ENCODE measurements at places on chromosomes 3 and 15. TPM values are rescaled to one million over a fixed set of nuclear protein-coding genes. Genes with fewer than 3 reads are reported as not detected.

GRCh38 chr15:64731012-64731804 lies 44.2 kb downstream of the RBPMS2 start:
- H3K4me3 ChIP-seq: no peak overlapping the region
- no peaks in the 10 kb centered on the region for H3K4me1 ChIP-seq
- H3K27me3 ChIP-seq: no peaks in the 10 kb centered on the region
- peak; percentile 93 for DNase-seq
- peak overlapping the region; percentile 45 for H3K27ac ChIP-seq

DNA sequence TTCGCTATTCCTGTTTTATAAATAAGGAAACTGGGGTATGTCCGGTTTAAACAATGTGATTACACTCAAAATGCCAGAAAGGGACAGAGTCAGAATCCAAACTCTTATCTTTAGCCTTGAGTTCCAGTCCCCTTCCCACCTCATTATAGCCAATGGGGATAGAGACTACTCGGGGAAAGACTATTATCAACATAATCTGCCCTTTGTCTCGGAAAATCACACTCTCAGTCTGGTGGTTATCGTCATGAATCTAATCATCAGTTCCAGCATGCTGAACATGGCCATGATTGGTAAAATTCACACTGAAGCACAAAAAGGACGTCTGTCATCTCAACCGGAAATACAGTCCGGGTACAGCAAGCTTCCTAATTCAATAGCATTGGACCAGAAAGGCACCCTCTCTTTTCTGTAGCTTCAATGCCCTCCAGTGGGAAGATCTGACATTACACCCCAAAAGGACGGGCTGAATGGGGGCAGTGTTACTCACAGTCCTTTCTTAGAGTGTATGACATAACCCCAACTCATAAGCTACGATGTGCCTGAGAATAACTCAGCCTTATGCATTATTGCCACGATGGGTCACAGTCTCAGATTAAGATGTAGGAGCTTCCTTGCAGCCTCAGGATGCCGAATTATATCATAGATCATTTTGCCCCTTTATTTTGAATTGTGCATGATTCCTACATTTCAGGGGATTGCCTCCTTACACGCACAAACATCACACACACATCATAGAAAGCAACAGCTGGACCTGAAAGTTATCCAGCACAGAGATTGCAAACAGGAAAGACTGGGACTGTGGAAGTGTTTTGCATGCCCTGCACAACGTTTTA lies 390.4 kb upstream of the LMCD1 start:
- no peak overlapping the region for H3K27ac ChIP-seq
- no peaks in the 10 kb centered on the region for H3K27me3 ChIP-seq
- no peak overlapping the region for H3K4me3 ChIP-seq
- DNase-seq: no peak
- H3K4me1 ChIP-seq: peaks cover 3% of the 10 kb centered on the region

- H3K27ac ChIP-seq: peak overlapping the region; percentile 11
- no peaks in the 10 kb centered on the region for H3K36me3 ChIP-seq
- H3K4me3 ChIP-seq: no peak overlapping the region
- no peaks in the 10 kb centered on the region for H3K27me3 ChIP-seq
- no peak for DNase-seq
- peaks cover 53% of the 10 kb centered on the region for H3K4me1 ChIP-seq
Observed at GRCh38 chr3:171375666-171376595, 84.3 kb downstream of the TNIK start.

GRCh38 chr3:135532021-135532420 lies 433.5 kb upstream of the PPP2R3A start:
- H3K4me1 ChIP-seq: no peaks in the 10 kb centered on the region
- no peaks in the 10 kb centered on the region for H3K36me3 ChIP-seq
- no peak overlapping the region for H3K4me3 ChIP-seq
- DNase-seq: no peak
- no peak overlapping the region for H3K27ac ChIP-seq

DNA sequence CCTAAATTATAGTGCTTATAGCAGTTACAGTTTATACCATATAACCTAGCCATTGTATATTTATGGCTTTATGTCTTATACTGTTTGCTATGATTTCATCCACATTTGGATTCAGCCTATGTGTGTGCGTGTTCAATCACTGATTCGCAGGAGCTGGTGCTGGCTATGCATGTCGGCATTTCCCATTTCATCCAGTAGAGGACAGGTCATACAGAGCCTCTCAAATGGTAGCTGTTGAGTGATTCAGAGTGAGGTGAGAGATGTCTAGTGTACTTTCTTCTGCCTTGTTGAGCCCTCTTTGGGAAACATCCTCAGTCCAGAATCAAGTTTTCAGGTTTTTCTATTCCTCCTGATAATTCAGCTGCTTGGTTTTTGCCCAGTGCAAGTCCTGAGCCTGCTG lies 76.1 kb downstream of the FRMD4B start:
- peaks cover 10% of the 10 kb centered on the region for H3K4me1 ChIP-seq
- no peaks in the 10 kb centered on the region for H3K36me3 ChIP-seq
- DNase-seq: no peak
- no peak overlapping the region for H3K4me3 ChIP-seq
- no peaks in the 10 kb centered on the region for H3K27me3 ChIP-seq

GRCh38 chr15:75666823-75667501 lies 19.2 kb downstream of the SNX33 start:
- no peak overlapping the region for H3K4me3 ChIP-seq
- peaks cover 28% of the 10 kb centered on the region for H3K4me1 ChIP-seq
- no peak for DNase-seq
- H3K36me3 ChIP-seq: no peaks in the 10 kb centered on the region

GRCh38 chr3:58072052-58072762 lies 64.0 kb downstream of the FLNB start:
- H3K4me3 ChIP-seq: no peak overlapping the region

- DNase-seq: no peak
- no peak overlapping the region for H3K27ac ChIP-seq
- H3K36me3 ChIP-seq: no peaks in the 10 kb centered on the region
- no peaks in the 10 kb centered on the region for H3K4me1 ChIP-seq
- no peaks in the 10 kb centered on the region for H3K27me3 ChIP-seq
Observed at GRCh38 chr3:180575571-180575970, 26.4 kb upstream of the TTC14 start.

DNA sequence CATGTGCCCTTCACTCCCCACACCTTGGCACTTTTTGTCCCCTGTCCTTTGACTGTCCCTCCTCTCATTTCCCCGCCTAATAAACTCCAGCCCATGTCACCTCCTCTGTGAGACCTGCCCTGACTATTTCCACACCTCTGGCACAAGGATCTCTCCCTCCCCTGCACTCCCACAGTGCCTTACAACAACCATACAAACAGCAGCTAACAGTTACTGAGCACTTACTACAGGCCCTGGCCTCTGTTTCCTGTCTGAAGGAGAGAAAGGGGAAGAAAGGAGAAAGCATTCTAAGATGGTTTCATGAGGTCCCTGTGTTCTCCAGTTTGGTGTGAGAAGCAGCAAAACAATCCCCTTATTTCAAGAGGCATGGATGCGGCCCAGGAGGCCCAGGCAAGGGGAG lies 20.0 kb upstream of the TRH start:
- H3K36me3 ChIP-seq: no peaks in the 10 kb centered on the region
- H3K27ac ChIP-seq: no peak overlapping the region
- H3K27me3 ChIP-seq: no peaks in the 10 kb centered on the region
- no peaks in the 10 kb centered on the region for H3K4me1 ChIP-seq

DNA sequence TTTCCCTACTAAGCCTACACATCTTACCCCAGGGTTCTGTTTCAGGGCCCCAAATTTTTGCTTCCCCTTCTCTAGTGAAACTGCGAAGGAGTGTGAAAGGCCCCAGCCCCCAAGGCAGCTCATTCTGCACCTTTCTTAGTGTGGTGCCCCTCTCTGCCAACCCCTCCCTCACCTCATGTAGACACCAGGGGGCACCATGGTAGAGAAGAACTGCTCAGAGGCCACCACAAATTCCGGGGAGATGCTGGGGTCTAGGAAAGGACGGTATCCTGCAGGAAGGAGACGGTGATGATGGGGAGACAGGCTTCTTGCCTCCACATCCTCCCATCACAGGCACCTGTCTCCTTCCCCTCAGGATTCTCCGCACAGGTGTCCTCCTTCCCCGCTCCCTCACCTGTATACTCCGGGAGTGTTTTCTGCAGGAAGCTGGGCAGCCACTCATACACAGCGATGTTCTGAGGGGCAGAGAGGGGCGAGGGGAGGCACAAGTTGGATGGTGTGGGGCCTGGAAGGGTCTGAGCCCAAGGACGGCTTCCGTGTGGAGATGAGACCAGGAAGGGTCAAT lies 3.6 kb downstream of the DUOX2 start:
- H3K36me3 ChIP-seq: no peaks in the 10 kb centered on the region
- no peak overlapping the region for H3K27ac ChIP-seq
- H3K4me1 ChIP-seq: no peaks in the 10 kb centered on the region
- H3K4me3 ChIP-seq: no peak overlapping the region
- DNase-seq: no peak

DNA sequence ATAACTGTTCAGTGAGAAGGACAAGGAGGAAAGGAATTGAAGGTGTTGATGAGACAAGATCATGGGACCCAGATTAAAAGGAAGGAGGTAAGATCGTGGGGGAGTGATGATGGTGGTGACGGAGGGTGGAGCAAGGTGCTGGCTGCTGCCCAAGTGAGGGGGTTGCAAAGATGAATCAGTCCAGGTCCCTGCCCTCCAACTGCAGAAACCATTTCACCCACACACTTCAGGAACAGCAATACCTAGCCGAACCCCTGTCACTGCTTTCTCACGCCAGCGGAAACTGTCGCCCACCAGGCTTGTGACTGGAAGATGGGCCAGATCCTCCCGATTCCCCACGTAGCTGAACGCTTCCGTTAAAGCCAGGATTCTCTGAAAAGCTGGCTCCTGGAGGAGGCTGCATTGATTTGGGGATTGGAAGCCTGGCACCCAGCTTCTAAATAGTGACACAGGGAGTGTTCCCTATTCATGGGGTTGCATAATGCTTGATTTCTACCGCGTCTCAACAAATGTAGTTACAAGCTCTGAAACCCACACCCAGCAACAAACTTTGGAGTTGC lies 3.2 kb upstream of the LSG1 start:
- H3K4me3 ChIP-seq: no peak overlapping the region
- H3K4me1 ChIP-seq: peaks cover 19% of the 10 kb centered on the region
- H3K27me3 ChIP-seq: no peaks in the 10 kb centered on the region
- no peaks in the 10 kb centered on the region for H3K36me3 ChIP-seq
- H3K27ac ChIP-seq: no peak overlapping the region
- no peak for DNase-seq

CPNE4 gene
- total RNA-seq: 0.54 TPM

NUP210 gene
- 1.4 TPM for total RNA-seq

Measured in sigmoid colon (tissue), 7 donors.